ENCODE measurements at places on chromosomes 1 and 21. TPM values are rescaled to one million over a fixed set of nuclear protein-coding genes. Genes with fewer than 3 reads are reported as not detected.

GRCh38 chr1:147243841-147244240, 1.4 kb downstream of the CHD1L start:
- DNase-seq, result no peak

- DNase-seq, result no peak
These were observed 125.2 kb upstream of the KCNJ6 start for GRCh38 chr21:38041493-38041892.

DNA sequence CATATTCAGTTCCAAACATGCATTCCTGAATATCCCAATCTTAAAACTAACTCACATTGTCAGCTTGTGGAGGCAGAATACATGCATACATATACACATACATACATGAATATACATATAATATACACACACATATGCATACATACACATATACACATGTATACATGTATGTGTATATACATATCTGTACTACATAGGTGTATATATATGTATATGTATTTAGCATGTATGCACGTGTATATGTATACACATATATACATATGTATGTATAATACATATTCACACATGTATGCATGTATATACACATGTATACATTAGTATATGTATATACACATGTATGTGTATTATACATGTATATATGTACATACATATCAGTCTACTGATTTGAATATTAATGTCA, 1.2 kb upstream of the ZNF691 start:
- no peak for DNase-seq

MNDA gene
- polyA plus RNA-seq, result not detected
